ENCODE measurements at places on chromosomes 3 and 15. TPM values are rescaled to one million over a fixed set of nuclear protein-coding genes. Genes with fewer than 3 reads are reported as not detected.

DNA sequence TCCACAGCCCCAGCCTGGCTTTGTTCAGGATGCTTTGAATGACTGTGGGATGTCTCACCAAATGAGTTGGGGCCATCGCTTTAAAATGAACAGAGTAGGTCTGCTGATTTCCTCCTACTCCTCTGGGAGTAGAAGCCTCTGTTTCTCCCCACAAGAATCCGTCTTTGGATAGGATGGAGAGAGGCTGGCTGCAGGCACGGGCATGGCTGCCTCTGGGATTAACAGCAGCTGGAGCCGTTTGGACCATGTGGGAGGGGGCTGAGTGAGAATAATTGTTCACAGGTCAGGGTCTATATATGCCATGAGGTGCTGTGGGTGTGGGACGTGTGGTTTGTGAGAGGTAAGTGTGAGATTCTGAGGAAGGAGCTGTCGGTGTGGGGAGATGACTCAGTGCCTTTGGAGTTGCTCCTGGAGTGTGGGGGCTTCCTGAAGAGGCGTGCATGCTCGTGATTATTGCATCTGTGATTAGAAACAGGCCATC, 48.0 kb upstream of the APEH start:
- no peak for DNase-seq

P2RY12 gene
- not detected for total RNA-seq

GRCh38 chr3:174099724-174100123, 702.2 kb downstream of the NLGN1 start:
- no peak for DNase-seq

XYLB gene
- total RNA-seq = 3.0 TPM

ALS2CL gene
- 57.5 TPM for total RNA-seq

Data from mammary epithelial cell (primary cell).